Kidney epithelial cell (primary cell): ENCODE measurements at places on chromosomes 7 and 10.

GRCh38 chr10:26219676-26220075 lies 3.1 kb downstream of the GAD2 start:
- no peak for DNase-seq

DNA sequence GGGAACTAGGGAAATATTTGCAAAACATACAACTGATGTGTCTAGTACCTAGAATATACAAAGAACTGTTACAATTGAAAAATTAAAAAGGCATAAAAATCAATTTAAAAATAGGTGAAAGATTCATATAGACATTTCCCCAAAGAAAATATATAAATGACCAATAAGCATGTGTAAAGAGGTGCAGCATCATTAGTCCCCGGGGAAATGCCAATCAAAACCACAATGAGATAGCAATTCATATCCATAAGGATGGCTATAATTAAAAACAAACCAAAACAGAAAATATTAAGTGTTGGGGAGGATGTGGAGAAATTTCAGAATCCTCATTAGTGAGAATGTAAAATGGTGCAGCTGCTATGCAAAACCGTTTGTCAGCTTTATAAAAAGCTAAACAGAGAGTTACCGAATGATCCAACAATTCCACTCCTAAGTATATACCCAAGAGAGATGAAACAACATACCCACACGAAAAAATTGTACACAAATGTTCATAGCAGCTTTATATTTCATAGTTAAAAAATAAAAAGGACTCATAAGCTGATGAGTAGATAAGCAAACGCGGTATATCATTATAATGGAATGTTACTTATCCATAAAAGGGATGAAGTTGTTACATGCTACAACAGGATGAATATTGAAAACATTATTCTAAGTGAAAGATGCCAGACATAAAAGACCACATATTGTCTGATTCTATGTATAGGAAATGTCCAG lies 210.1 kb upstream of the INHBA start:
- no peak for DNase-seq

- DNase-seq = no peak
Measured at GRCh38 chr10:47195274-47195885, 104.6 kb upstream of the GDF10 start.

GRCh38 chr7:34042406-34042805 lies 137.1 kb downstream of the BMPER start:
- DNase-seq = no peak

- DNase-seq = no peak
Measured at GRCh38 chr10:86651021-86651471, 3.3 kb upstream of the OPN4 start.

DNA sequence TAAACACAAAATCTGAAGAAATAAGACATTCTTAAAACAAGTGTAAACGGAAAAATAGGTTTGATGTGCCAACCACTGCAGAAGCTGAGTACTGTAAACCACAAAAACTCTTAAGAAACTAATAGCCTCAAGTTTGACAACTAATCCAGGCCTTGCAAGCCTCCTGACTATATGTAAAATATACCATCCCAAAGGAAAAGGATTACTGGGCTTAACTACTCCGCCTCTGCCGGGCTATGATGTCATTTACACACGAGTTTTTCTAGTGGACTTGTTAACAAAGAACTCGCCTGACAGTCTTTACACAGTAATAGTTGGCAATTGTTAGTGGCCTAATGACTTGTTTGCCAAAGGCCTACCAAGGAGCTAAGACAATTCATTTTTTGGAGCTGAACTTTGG lies 2.1 kb downstream of the KIF5B start:
- DNase-seq = no peak

DNA sequence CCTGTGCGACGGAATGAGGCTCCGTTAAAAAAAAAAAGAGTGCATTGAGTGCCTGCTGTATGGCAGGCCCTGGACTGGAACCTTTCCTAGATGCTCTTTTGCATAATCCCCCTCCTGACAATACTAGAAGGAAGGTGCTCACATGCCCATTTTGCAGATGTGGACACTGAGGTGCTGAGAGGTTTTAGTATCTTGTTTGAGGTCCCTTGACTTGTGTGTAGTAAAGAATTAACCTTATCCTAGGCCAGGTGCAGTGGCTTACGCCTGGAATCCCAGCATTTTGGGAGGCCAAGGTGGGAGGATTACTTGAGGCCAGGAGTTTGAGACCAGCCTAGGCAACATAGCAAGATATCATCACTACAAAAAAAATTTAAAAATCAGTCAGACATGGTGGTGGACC lies 46.6 kb downstream of the TMEM130 start:
- no peak for DNase-seq

GRCh38 chr7:83161186-83161585 lies 1.5 kb downstream of the PCLO start:
- DNase-seq = no peak

GRCh38 chr7:148698397-148699023 lies at the start of gene CUL1:
Gene CUL1 (plus strand): TSS chr7:148698903. CDS start chr7:148730123, 31,220 bp downstream.
- DNase-seq = no peak

GRCh38 chr7:50207686-50208255 lies 96.7 kb upstream of the IKZF1 start:
- no peak for DNase-seq

GRCh38 chr7:135167365-135167917 lies 3.1 kb downstream of the CYREN start:
- no peak for DNase-seq

GRCh38 chr7:67553378-67553777 lies 556.7 kb downstream of the TYW1 start:
- no peak for DNase-seq

- no peak for DNase-seq
Measured at GRCh38 chr10:8544057-8544380, 489.5 kb downstream of the GATA3 start.

DNA sequence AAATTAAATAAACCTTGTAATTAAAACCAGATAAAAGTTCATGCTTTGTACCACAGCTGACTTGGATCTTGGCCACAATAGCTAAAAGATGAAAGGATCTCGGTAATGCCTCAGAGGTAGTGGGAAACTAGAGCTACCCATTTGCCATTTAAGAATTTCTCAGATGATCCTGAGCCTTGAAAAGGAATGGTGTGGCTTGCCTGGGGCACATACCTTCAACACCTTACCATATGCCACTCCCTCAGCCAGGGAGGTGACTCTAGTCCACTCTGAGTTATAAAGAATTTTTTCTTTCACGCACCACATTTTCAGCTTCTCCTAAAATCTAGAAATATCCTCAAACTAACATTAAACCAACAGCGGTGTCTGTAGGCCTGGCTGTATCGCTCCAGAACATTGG lies 516.3 kb upstream of the TEX47 start:
- DNase-seq = no peak

DNA sequence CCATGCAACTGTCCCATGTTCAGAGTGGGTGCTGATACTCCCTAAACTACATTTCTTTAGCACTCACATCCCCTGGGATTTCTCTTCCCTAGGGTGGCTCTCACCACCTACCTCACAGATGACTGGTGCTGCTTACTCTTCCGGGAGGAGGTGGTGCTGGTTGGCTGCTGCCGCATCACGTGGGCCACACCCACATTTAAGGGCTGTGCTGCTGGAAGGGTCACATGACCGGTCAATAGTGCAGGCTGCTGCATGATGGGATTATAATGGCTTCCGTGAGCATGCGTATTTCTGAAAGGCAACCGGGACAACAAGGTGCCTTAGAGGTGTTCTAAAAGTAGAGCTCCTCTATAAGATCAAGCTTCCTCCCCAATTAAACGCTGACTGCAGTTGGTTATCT lies 76.8 kb downstream of the CLEC2L start:
- no peak for DNase-seq

GRCh38 chr7:151349507-151349853 lies 7.9 kb downstream of the NUB1 start:
- DNase-seq = no peak

GRCh38 chr7:55420530-55420929 lies 55.4 kb downstream of the LANCL2 start:
- DNase-seq = no peak

DNA sequence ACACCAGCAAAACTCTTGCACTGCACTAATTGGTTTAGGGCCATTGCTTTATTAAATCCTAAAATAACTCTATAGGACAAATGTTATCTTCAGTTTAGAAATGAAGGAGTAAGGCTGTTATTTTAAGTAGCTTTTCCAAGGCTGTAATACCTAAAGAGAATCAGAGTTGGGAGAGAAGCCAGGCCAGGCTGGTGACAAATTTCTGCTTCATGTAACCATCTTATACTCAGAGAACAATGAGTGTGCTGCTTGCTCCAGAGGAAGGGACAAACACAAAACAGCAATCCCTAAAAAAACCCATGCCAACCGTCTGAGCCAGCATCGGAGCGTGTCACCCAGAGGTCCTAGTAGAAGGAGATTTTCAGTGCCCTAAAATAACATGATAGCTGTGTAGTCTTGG lies 49.7 kb upstream of the TARP start:
- no peak for DNase-seq

DNA sequence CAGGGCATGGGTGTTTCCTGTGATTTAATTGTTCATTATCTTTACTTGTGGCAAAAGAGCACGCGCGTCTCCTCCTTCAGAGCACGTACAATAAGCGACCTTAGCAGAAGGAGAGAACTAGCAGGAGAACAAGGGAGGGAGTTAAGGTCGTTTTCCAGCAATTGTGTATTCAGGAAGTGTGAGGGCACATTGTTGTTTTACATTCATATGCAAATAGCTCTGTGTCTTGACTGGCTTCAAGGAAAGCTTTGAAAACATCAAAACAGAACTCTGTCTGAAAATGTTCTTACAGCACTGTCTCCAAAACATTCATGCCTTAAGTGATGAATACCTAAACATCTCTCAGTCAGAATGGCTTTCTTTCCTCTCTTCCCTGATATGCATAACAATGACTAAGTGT lies 499.1 kb downstream of the ACTR3B start:
- DNase-seq = no peak

DNA sequence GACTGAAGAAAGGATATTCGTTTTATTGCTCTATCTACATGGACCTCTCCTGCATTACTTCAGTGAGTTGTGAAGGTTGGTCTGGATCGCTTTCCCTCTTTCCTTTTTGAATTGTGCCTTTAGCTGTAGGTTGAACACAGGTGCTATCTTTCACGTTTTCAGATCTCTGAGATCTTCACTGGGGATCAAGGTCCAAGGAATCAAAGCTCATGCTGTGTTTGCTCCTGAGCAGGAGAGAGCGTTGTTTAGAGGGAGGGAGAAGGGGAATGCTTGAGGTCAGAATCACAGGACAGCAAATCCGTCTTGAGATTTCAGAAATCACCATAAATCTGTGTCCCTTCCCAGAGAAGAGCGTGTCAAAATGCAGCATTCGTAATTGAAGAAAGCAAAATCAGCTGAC lies 105.0 kb downstream of the INSYN2A start:
- no peak for DNase-seq

DNA sequence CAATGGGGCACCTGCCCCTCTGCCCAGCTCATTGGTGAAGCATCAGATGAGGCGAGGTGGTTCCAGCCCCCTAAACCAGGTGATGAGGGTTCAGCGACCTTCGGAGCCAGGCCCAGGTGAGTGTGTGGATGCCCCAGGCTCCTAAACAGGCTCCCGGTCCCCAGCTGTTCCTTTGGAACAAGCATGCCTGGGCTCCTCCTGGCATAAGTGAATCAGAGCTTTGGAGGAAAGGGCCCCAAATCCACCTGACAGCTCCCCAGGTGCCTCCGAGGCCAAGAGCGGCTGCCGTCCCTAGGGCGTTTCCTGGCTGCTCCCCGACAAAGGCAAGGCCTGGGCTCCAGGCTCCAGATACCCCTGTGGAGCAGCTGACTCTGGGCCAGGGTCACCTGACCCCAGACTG lies 61.3 kb downstream of the YKT6 start:
- no peak for DNase-seq

- no peak for DNase-seq
Measured at GRCh38 chr10:69078311-69078710, 9.6 kb upstream of the SRGN start.

DNA sequence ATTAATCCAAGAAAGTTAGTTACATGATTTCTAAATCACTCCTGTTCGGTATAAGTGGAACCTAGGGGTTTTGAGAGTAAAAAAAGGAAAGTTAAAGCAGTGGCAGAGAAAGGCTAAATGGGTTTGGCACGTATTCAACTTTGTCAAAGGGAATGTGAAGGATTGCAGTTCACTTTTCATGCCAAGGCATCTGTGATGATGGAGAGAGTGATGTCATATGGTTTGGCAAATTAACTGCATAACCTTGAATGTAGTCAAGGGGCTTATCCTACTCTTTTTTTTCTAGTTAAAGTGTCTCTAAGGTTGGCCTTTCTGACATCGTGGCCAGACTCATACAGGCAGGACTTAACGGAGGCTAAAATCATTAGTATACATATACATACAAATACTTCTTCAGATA lies 277.8 kb downstream of the EXOC4 start:
- no peak for DNase-seq

- DNase-seq = no peak
Measured at GRCh38 chr7:157962458-157963306, 624.9 kb downstream of the PTPRN2 start.

GRCh38 chr7:47290466-47290865 lies 291.4 kb downstream of the TNS3 start:
- no peak for DNase-seq

DNA sequence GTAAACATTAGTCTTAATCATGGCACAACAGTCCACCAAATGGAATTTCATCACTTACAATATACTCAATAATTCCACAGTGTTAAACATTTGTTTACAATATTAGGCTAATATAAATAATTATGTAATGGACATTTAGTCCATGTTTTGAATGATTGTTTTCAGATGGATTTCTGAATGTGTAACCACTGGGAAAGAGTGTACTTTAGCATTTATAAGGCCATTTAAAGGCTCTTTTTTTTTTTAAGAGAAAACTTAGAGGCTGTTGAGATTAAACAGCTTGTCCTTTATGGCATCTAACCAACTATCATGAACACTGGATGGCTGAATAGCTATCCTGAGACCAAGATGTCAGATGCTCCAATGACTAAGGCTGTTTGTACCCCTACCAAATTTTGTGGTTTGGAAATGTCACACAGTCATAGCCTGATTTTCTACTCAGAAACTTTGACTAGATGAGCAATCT lies 248.3 kb upstream of the GLI3 start:
- no peak for DNase-seq

- DNase-seq = no peak
Measured at GRCh38 chr10:91032611-91033206, 111.8 kb upstream of the ANKRD1 start.

DNA sequence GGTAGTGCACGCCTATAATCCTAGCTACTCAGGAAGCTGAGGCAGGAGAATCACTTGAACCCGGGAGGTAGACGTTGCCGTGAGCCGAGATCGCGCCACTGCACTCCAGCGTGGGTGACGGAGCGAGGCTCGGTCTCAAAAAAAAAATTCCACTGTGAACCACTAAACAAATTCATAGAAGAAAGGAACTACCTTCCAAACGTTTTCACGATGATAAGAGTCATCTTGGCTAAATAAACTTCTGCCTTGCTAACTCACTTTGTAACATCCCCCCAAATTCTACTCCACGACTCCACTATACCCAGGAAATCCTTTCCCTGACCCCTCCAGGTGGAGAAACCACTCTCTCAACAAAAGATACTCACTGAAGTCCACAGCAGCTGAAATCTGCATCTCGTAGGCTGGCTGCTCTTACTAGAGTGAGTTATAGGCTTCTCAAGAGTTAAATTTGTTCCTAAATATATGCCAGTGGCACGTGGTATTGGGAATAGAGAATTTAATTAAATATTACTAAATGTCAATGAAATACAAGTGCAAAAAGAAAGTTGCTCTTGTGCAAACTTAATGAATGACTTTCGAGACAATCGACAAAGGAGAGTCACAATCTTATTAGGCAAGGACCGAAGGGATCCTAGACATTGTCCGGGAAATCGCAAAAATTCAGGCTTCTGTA lies 1.6 kb upstream of the GTF2I start:
- no peak for DNase-seq
